ENCODE measurements at places on chromosomes 6 and 20.

DNA sequence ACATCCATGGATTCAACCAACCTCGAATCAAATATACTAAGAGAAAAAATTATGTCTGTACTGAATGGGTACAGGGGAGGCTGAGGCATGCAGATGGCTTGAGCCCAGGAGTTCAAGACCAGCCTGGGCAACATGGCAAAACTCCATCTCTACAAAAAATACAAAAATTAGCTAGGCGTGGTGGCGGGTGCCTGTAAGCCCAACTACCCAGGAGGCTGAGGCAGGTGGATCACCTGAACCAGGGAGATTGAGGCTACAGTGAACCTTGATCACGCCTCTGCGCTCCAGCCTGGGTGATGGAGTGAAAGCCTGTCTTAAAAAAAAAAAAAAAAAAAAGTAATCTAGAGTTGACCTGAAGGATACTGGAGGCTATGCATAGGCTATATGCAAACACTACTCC is 219.1 kb upstream of the SNX9 start:
- no peak for DNase-seq

DNA sequence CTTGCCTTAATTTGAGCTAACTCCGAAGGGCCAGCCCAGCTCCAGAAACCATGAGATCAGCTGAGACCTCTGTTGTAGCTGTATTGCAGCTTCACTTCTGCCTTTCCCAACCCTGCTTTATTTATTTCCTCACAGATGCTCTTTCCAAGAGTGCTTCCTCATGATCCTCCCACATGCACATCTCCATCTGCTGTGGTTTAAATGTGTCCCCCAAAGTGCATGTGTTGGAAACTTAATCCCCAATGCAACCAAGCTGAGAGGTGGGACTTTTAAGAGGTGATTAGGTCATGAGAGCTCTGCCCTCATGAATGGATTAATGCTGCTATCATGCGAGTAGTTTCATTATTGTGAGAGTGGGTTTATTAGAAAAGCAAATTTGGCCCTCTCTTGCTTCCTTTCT is 164.4 kb upstream of the TAB2 start:
- no peak for DNase-seq

DNA sequence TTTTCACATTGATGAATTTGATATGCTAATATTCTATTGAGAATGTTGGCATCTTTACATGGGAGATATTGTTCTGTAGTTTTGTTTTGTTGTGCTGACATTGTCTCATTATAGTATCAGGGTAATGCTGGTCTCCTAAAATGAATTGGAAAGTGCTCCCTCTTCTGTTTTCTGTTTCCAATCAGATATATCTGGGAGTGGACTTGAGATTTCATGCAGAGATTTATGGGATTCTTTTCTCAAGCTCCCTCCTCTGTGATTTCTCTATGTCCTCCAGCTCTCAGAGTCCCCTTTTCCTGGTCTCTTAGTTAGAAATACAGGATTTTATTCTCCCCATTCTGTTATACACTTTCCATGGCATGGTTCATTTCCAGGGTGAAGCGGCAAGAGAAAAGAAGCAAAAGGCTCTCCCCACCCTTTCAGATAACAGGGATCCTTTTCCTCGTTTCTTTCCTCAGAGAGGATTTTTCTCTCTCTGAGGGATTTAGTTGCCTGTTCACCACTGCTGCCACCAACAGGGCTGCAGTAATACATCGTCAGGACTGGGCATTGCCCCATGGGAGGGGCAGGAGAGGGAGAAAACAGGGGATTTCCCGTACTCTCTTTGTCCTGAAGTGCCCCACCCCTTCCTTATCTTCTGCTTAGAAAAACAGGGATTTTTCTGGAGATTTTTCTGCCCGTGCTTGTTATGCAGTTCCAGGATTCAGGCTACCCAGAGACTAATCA is 59.3 kb upstream of the STMND1 start:
- no peak for DNase-seq

DNA sequence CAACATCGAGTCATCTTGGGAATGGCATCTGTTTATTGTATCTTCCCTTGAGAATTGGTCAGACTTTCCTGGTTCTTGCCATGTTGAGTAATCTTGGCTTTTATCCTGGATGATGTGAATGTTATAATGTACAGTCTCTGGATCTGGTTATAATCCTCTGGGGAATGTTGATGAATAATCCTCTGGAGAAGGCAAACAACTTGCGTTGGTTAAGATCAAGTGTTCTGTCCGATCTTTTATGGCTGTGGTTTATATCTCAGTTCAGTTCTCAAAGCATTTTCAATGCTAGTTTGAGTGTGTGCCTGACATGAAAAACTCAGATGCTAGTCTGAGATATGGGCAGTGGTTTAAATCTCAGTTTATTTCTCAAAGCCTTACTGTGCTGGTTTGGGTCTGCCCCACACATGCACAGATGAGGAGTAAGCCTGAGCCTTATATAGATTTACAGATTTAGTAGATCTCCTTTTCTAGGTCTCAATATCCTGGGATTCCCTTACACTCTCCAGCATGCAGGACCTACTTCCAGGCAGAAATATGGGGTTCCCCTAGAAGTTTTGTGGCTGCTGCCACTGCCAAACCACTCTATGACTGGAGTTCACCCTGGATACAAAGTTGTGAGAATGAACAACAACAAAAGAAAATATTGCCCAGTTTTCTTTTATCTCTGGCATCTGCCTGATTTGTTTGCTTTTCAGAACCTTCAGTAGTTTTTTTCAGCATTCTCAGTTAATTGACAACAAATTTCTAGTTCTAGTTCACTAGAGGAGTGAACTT is 191.8 kb upstream of the MAN1A1 start:
- no peak for DNase-seq

- DNase-seq, result no peak
Measured at GRCh38 chr6:43630980-43631619, 2.0 kb upstream of the GTPBP2 start.

DNA sequence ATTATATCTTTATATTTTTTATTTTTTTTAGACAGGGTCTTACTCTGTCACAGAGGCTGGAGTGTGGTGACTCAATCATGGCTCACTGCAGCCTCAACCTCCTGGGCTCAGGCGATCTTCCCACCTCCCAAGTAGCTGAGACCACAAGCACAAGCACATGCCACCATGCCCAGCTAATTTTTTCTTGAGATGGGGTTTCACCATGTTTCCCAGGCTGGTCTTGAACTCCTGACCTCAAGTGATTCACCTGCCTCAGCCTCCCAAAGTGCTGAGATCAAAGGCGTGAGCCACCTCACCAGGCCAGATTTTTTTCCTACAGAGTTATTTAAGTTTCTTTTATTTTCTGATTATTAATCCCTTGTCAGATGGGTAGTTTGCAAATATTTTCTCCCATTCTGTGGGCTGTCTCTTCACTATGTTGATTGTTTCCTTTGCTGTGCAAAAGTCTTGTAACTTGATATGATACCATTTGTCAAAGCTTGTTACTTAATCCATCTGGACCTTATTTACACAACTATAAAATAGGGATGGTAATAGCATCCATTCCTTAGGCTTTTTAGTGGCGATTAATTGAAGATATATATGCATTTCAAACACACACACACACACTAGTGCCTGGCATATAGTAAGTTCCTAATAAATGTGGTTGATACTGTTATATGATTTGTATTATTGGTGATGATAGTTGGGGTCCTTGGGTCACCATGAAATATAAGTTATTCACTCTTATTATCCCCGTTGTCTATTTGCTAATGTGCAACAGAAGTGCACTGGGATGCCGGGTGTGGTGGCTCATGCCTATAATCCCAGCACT is 187.1 kb downstream of the BCAS1 start:
- no peak for DNase-seq

DNA sequence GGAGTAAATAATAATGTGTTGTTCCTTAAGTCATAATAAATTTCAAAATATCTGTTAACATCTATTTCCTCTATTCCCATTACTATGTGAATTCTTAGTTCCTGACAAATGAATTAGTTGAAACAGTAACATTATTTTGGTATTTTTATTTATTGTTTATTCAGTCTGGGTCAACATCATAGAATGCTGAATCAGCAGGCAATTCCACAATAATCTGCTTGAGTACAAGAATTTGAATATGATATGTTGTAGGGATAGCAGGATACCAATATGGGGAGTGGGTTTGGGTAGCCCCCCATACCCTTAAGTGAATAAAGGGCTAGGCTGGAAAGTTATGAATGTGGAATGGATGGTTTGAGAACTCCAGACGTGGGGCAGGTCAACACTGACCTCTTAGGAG is 373.2 kb upstream of the CHD6 start:
- DNase-seq, result no peak

DNA sequence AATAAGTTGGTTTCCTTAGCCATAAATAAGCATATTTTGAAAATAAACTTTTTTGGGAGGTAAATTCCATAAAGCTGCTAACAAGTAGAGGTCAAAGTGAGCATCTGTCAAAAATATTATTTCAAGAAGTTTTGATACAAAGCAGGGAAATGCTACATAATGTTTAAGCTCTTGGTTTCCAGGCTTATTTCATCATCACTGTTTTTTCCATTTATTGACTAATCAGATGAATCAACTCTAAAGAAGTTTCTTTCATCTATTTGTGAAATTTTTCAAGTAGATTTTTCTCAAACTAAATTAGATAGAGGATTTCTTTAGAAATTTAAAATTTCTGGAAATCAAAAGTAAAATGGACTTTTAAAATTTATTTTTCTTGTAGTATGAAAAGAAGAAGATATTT is 89.5 kb upstream of the TBX18 start:
- no peak for DNase-seq

- DNase-seq, result no peak
Measured at GRCh38 chr6:165776691-165777090, 113.7 kb upstream of the PDE10A start.

DNA sequence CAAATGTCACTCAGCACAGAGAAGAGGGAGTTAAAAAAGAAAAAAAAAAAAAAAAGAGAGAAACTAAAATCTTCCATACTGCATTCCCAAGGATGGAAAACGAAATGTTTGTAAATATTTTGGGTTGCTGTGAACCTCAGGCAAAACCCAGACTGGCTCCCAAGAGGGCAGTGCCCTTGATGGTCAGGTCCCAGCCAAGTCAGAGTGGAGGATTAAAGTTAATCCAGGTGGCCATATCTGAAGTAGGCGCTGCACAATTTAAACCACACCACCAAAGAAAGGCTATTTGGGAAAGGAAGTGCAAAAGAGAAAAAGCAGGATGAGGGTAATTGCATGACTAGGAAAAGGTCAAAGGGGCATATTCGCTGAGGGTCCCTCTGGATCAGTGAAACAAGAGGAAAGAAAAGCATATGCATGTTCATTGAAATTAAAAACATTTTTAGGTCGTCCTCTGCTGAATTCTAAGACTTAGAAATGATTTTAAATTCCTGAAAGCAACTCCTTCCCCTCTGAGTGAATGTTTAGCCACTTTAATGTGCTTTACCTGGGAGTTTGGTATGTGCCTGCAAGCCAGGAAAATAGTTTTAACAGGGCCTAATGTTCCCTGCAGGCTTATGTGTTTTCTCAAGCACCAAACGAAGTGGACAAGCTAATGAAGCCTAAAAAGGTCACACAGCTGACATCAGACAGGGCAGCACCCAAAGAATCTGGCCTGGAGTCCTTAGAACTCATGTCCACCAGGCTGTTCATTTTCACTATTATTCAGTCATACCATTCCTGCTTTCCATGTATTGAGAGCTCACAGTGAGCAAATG is 159.1 kb downstream of the HACE1 start:
- no peak for DNase-seq

DNA sequence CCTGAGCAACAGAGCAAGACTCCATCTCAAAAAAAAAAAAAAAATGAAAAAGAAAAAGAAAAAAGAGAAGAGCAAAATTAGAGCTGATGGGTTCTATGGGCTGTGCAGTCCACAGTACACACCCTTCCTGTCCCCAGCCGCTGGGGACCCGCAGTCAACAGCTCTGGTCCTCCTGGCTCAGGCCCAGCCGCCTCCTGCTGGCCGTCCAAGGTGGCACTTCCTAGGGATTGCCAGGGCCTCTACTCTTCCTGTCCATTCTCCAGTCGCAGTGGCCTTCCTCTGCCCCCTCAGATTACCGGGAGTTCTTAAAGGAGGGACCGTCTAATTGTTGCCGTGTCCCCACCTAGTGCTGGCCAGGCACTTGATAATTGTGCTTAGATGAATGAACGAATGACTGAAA is 41.7 kb downstream of the TMEM242 start:
- no peak for DNase-seq

DNA sequence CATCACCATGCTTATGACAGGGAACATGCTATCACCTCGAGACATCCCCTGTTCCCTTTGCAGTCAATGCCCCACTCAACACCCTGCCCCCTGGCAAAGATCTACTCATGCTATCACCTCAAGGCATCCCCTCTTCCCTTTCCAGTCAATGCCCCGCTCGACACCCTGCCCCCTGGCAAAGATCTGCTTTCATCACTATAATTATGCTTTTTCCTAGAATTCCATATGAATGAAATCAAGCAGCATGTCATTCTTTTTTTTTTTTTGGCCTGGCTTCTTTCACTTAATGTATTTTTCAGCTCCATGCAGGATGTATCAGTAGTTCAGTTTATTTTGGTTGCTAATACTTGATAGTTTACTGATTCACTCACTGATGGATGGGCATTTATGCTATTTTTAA is 554.9 kb downstream of the CDH26 start:
- DNase-seq, result no peak
